ENCODE measurements at places on chromosomes 3 and 15.

DNA sequence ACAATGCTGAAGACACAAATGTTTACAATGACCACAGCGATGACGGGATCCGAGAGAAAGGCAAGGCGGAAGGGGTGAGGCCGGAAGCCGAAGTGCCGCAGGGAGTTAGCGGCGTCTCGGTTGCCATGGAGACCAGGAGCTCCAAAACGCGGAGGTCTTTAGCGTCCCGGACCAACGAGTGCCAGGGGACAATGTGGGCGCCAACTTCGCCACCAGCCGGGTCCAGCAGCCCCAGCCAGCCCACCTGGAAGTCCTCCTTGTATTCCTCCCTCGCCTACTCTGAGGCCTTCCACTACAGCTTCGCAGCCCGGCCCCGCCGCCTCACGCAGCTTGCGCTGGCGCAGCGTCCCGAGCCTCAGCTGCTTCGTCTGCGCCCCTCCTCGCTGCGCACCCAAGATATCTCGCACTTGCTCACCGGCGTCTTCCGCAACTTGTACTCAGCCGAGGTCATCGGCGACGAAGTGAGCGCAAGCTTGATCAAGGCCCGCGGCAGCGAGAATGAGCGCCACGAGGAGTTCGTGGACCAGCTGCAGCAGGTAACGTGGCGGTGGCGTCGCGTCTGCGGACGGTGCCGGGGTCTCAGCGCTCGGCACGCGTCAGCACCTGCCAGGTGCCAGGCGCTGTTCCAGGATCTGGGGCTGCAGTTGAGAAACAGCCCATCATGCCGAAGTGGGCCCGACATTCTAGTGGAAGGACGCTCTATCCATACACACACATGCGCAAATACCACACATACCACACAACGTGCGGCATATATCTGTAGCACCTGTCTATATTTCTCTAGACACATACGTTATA, at the start of gene DLEC1:
TSS of gene DLEC1 (plus strand) at position 108 of the 798 bp plus-strand sequence. CDS start at position 126, 18 bp downstream.
- DNase-seq: peak; percentile 75

DNA sequence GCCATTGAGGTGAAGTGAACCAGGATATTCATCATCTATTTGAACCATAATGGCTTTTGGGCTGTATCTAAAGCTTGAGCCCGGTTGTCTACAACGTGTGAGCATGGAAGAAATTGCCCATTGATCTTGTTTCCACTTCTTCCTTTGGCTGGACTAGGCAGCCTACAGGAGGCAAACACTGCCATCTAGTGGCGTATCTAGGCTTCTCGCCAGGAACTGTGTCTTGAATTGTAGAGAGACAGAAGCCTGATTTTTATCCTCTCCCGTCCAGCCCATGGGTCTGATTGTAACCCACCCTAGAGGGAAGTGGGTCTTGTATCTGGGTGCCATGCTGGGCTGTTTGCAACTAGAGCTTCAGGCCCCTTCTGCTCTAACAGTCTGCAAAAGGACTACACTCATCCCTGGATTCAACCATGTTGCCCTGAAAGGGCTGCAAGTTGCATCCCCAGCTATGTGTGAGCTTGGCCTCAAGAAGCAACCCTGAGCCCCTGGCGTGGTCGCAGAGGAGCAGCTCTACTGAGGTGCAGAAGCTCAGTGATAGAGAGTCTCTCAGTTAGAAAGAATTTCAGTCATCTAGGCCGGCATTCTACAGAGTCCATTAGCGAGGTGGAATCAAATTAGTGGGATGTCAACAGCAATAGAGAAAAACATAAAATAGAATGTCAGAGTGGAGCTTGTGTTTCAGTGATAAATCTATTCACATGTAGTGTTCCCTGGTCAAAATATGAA, 170.2 kb upstream of the UMPS start:
- peak; percentile 28 for DNase-seq

GRCh38 chr3:65739901-65740541, 298.7 kb downstream of the MAGI1 start:
- DNase-seq: no peak

DNA sequence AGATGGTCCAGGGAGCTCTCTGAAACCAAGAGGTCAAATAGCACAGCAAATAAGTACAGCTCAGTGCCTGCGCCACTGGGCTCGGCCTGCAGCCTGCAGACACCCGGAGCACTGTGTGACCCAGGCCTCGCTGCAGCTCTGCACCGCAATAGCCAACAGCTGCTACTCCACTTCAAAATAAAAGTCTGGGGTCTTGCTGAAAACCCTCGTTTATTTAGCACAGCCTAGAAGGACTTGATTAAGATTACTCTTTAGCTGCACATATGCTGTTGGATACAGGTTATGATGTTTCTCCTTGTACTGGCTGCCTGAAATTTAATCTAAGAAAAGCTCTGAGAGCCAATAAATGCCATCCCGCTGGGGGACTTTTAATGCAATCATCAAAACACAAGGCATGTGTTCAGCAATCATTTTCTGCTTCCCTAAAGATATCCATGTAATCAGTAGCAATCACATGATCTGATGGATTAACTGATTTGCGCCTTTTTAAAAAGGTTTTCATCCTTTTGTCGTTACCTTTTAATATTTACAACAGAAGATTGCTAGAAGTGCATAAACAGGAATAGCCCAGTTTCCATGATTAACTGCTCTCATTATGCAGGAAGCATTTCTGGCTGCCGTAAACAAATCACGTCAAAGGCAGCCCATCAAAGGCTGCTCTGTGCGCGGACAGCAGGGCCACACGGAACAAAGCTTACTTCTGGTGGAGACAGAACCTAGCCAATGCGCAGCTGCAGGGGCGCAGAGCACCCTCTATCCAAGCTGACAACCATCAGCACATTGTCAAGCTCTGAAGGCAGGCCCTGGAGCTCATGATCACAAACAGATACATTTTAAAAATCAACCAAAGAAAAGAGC, 58.8 kb downstream of the CLASP2 start:
- no peak for DNase-seq

- DNase-seq: no peak
Measured at GRCh38 chr3:177836671-177837070, 639.4 kb upstream of the TBL1XR1 start.

DNA sequence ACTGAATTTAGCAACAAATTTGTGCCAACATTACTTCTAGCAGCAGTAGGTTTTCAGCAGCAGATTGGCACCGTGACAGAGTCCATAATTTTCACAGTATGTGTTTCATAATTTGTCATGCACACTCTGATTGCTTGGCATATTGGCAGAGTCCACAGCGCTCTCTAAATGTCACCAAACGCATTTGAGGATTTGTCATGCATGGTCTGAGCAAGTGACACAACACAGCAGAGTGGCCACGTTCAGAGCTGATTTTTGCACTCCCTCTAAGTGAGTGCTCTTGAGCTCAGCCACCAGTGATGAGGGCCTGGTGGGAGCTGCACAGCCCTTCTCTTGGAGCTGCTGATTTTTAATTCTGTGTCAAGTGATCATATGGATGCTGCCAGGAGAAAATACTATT, 1270.8 kb downstream of the ROBO1 start:
- DNase-seq: no peak

DNA sequence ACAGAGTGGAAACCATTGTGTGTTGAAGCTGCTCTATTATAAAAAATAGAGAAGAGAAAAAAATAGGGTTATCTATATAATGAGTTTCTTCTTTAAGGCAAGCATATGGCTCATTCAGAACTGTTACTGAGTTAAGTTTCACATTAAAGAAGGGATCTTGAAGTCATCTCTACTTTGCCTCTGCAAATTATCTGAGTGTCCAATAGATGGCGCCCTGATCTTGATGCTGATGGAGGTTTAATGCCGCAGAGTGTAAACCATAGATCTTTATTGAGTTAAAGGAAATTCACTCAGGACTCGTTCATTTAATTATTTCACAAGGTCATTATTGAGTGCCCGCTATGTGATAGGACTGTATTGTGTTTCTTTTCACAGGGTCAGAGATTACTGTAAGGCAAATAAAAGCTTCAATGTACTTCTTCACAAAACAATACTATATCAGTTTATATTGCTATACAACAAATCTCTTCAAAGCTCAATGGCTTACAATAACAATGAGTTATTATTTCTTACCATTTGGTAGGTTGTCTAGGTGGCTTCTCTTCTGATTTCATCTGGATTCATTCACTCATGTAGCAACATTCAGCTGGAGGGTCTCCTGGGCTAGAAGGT, 171.4 kb downstream of the NSUN3 start:
- no peak for DNase-seq

GRCh38 chr15:86644339-86644738, 564.7 kb downstream of the AGBL1 start:
- DNase-seq: no peak

Measured in activated T-helper 1 cell treated with Interleukin-2 at 50 U/mL for 16 hours (primary cell).